ENCODE measurements at places on chromosomes 4 and X.

DNA sequence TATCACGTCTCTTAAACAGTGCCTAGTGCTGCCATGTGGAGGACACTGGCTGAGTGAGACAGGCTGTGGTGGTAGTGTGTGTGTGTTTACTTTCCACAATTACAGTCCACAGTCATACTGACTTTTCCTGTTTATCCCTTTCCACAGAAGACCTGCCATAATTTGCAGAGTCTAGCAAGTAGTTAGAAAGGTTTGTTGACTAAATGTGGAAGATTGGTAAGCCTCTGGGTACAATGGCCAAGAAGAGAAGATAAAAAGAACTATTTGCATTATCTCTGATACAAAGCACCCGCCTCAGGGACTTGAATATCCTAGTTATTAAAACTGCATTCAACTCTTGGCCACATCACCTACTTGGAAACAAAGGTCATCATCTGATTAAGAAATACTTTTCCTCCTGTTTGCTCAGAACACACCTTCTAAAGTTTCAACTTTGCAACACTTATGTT, 89.1 kb downstream of the FAM13A start:
- DNase-seq, result no peak

GRCh38 chr4:189136462-189136861, 804.2 kb upstream of the FRG1 start:
- DNase-seq, result no peak

GRCh38 chrX:110066488-110067225, 63.7 kb downstream of the TMEM164 start:
- DNase-seq, result no peak

DNA sequence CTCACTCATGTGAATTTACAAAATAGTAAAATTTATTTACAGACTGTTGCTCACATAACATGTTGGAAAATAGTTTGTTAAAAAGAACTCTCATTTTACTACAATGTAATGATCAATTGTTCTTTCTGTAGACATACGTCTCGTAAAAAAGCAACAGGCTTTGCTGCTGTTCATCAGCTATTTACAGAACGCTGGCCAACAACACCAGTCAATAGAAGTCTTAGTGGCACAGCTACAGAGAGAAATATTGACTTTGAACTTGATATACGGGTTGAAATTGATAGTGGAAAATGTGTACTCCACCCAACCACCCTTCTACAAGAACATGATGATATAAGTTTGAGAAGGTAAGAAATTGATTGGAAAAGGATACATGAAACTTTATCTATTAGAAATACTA, 47.6 kb upstream of the ADAD1 start:
- DNase-seq, result no peak

DNA sequence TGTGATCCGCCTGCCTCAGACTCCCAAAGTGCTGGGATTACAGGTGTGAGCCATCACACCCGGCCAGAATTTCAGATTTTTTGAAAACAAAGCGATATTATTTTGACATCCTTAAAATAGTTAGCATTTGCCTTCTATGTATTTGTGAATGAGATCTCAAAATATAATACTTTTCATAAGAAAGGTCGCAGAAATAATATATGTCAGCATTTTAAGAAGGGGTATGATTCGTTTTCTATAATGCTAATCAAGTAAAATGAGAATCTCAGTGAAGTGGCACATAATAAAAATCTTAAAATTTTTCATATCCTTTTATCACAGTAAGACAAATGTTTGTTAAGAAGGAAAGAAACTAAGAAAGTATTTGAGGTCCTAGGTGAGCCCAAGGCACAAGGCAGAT, 52.2 kb downstream of the GRSF1 start:
- no peak for DNase-seq
